Heart right ventricle (tissue), 16 donors: ENCODE measurements at places on chromosomes 4 and X.
A peak's percentile ranks its signal among the peaks of the same experiment; 100 is the strongest.

- DNase-seq: no peak
Observed at GRCh38 chrX:80648023-80648422, 161.7 kb downstream of the BRWD3 start.

- DNase-seq: no peak
Observed at GRCh38 chr4:152265149-152265621, 270.7 kb downstream of the FBXW7 start.

- peak; percentile 10 for DNase-seq
Observed at GRCh38 chrX:139204898-139205667, 325.5 kb upstream of the F9 start.

- DNase-seq: no peak
Observed at GRCh38 chr4:23878246-23878891, 11.5 kb downstream of the PPARGC1A start.

DNA sequence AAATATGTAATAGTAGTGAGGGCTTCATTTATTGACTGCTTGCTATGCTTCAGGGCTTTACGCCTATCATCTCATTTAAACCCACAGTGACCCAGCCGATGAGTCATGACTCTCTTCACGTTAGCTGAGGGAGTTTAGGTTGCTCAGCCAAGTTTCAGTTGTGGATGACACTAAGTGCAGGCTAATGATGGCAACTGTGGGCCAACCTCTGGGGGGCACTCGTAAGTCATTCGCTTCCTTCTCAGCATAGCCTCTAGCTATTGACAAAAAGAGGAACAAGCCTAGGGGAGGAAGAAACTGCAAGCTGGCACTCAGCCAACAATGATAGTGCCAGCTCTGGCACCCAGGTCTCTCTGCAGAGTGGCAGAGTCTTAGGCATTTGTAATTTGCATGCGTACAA, 325.0 kb downstream of the ARHGAP10 start:
- DNase-seq: peak; percentile 52

GRCh38 chr4:7964459-7964858, 24.8 kb upstream of the AFAP1 start:
- DNase-seq: no peak

DNA sequence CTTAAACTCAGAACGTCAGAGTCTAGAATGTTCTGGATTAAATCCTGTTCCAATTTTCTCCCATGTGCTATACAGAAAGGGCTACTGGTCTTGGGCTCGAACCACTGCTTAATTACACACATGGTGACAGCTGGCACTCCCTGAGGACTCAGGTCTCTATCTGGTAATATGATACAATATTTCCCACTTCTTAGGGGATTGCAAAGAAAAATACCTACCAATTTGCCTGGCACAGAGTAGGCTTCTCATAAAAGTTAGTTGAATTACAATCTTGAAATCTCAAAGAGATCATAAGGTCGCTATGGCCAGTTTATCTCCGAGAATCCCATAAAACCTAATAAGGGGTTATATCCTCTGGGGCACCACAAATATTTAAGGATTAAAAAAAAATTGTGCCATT, 8.6 kb downstream of the GPM6B start:
- no peak for DNase-seq

DNA sequence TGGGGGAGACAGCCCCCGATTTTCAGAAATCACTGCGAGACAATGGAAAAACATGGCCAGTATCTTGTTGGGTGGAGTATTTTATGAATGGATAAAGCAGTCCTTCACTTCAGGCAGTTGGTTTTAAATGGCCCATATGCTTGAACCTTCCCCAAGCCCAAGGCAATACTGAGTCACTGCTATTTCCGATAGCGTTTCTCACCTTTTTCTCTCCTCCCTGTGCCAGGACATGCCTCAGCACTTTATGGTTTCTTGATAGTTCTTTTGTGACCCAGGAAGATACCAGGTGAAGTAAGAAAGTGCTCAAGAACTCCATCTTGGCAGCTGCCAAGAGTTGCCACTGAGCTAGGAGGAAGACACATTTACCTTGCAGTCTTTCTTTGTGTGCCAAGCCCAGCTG, 26.8 kb upstream of the ESX1 start:
- DNase-seq: no peak

- DNase-seq: no peak
Observed at GRCh38 chr4:30728311-30728710, 8.1 kb downstream of the PCDH7 start.

DNA sequence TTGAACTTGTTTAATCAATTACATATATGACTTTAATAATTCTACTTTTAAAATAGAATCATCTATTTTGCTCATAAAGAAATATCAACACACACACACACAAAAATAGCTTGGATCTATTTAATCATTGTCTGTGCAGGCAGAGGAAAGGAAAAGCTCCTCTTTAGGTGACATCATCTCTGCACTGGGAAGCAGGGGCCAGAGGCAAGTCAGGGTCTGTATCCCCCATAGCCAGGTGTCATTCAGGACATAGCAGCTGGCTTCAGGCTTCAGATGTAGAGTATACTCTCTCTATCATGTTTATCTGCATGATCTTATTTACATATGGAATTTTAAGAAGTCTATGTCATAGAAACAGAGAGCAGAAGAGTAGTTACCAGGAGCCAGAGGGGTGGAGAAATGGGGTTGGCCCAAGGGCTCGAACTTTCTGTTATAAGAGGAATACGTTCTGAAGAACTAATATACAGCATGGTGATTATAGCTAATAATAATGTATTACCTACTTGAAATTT, 110.4 kb upstream of the LDB2 start:
- no peak for DNase-seq

- DNase-seq: no peak
Observed at GRCh38 chrX:19964017-19964710, 26.7 kb downstream of the BCLAF3 start.

GRCh38 chr4:16820329-16820728, 78.1 kb downstream of the LDB2 start:
- no peak for DNase-seq

- DNase-seq: no peak
Observed at GRCh38 chr4:54548098-54548620, 109.6 kb upstream of the KIT start.

DNA sequence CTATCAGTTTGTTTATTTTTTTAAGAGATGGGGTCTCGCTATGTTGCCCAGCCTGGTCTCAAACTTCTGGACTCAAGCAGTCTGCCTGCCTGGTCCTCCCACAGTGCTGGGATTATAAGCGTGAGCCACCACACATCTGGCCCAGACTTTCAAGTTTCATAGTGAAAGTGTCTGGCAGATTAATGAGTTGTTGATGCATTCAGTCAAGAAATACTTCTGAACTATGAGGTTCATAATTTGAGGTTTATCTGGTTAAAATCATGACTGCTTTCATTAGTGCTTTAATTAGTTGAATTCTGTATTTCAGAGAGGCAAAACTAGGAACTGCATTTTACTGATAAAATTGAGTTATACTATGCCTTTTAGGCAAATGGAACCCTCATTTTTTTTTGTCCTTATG, 638.6 kb downstream of the RPA4 start:
- DNase-seq: no peak

- no peak for DNase-seq
Observed at GRCh38 chr4:10582059-10582686, 102.4 kb downstream of the CLNK start.

DNA sequence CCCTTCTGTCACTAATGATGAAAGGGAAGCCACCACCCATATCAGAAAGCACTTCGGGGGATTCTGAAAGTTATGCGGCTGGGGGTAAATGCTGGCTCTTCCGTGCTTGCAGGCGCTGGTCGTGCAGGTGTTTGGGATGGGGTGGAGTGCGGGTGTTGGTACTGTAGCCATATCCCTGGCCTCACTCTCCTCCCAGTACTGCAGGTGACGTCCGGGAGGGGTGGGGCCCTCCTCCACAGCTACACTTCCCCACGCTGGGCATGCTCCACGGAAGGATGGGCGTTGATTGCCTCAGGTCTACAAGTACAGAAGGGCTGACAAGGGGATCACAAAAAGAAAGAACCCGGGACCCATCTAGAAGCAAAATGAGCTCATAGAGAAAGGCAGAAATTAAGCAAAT, 48.6 kb upstream of the CLDN24 start:
- DNase-seq: no peak

- DNase-seq: no peak
Observed at GRCh38 chr4:127446427-127446885, 186.3 kb upstream of the INTU start.

GRCh38 chr4:82213485-82214417, 160.0 kb downstream of the HNRNPD start:
- no peak for DNase-seq

DNA sequence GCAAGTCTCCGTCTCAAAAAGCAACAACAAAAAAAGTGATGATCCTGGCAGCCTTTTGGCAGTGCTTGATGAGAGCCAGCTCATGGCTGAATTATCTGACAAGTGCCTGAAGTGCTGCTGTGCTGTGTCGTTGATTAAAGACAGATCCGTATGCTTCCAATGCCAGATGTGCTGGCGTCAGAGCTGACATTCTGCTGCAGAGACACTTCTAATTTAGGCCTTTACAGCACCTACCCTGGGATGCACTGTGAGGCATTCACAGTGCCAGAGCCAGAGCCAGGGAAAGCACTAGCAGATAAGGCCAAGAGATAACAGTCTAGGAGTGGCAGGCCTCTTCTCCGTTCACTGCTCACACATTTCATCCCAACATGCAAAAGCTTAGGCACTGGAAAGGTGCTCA, 995.5 kb downstream of the RAB28 start:
- peak; percentile 48 for DNase-seq
